Activated T-helper 9 cell treated with anti-CD3 and anti-CD28 coated beads, Interleukin-2, amount 50 U/mL, for 16 hours (primary cell): ENCODE measurements at places on chromosomes 12 and 14.

DNA sequence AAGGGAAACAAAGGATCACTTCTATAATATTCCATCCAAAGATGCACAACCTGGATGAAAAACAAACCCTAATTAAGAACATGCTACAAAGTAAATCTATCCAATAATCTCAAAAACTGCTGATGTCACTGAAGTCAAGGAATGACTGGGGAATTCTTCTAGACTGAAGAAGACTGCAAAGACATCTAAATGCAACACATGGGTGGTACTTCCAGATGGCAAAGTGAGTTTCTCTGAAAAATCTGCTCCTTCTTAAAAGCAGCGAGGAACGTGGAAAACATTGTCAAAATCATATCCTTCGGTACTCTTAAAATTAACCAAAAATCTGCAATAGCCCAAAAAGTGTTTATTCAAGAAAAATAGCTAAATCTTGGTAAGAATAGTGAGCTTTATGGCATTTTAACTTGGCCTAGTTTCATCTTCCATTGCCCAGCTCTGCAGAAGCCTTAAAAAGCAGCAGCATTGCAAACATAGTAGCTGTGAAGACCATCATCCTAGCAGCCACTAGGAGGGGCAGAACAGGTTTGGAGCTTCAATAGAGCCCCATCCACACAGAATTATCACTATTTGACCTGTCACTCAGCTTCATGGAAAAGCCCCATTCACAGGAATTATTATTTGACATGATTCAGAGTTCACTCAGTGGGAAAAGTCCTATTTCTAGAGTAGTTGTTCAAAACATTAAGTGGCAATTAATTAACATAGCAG is 7.4 kb downstream of the CLEC14A start:
- DNase-seq = no peak

- peak; percentile 59 for DNase-seq
Observed at GRCh38 chr12:52082988-52083637, 3.6 kb downstream of the SMIM41 start.

- no peak for DNase-seq
Observed at GRCh38 chr12:128557231-128557630, 266.5 kb downstream of the SLC15A4 start.

- DNase-seq = no peak
Observed at GRCh38 chr14:89401241-89401640, 15.8 kb downstream of the FOXN3 start.

- no peak for DNase-seq
Observed at GRCh38 chr12:122116707-122117535, 38.4 kb downstream of the MLXIP start.

DNA sequence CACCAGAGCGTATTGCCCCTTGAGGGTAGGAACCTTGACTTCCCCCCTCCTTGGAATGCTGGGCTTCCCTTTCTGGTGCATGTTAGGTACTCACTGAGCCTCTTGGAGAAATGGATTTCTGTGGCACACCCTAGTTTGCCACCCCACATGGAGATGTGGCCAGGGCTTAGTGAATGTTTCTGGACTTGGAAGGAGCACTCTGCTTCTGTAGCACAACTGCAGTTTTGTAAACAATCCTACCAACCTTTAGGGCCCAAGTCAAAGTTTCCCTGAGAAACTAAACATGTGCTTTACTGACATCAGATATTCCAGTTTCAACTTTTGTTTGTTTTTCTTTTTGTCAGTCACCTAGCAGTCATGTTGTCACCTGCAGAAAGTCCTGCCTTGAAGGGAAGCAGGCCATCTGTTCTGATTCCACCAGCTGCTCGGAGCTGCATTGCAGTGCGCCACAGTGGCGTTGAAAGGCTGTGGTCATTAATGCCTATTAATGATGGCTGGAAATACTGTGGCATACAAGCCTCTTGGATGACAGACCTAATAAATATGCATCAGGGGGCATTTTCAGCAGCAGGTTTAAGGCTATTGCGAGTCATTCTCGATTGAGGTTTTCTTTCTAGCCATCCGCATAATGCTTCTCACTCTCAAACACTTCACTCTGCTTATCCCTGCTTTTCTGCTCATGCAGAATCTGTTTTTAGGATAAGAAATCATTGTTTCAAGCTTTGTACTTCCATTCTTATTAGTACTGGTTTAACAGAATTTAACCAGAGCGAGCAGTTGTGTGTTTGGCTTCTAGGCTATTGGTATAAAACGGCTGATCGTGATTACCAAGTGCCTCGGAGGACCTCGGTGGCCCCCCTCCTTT is 7.8 kb downstream of the PELI2 start:
- no peak for DNase-seq

- DNase-seq = no peak
Observed at GRCh38 chr14:76135722-76136121, 16.0 kb upstream of the GPATCH2L start.

DNA sequence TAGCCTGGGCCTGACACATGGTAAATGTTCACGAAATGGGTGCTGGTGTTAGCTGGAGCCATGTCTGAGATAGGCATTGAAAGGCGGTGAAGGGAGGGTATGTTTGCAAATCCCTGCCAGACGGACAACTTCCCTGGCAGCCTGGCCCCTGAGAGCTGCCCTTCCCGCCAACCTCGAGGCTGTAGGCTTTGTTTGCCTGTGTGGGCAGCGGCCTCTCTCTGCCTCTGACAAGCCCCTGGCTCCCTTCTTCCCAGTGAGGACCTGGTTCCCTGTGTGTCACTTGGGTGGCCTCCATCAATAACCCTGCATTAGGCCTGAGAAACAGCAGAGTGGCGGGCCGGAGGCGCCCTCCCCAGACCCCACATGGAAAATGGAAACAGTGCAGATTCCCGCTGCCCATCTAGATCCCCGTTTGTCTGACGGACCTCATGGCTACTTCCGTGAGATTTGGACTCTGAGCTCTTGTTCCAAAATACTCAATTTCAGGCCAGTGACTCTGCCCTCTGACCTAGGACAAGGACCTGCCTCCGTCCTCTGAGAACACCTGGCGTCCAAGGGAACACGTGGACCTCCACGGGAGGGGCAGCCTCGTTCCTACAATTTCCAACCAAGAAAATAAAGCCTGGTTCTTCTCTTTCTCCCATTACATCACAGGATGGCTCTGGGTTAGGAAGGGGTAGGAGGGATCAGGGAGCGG is 325.5 kb downstream of the DPF3 start:
- no peak for DNase-seq

- DNase-seq = no peak
Observed at GRCh38 chr12:111428728-111429175, 23.0 kb downstream of the SH2B3 start.

DNA sequence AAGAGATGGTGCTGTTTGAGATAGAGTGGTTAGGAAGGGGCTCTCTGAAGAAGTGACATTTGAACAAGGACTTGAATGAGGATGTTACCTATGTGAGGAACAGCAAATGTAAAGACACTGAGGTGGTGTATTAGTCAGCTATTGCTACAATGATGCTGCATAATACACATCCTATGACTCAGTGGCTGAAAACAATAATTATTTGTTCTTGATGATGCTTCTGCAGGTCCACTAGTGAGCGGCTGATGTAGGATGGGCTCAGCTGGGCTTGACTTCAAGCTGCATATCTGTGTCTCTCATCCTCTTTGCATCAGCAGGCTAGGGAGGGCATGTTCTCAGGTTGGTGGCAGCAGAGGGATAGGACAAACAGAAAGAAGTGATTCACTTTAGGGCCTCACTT is 21.4 kb upstream of the CLMN start:
- DNase-seq = no peak

- no peak for DNase-seq
Observed at GRCh38 chr12:72031066-72031465, 92.4 kb downstream of the TPH2 start.

DNA sequence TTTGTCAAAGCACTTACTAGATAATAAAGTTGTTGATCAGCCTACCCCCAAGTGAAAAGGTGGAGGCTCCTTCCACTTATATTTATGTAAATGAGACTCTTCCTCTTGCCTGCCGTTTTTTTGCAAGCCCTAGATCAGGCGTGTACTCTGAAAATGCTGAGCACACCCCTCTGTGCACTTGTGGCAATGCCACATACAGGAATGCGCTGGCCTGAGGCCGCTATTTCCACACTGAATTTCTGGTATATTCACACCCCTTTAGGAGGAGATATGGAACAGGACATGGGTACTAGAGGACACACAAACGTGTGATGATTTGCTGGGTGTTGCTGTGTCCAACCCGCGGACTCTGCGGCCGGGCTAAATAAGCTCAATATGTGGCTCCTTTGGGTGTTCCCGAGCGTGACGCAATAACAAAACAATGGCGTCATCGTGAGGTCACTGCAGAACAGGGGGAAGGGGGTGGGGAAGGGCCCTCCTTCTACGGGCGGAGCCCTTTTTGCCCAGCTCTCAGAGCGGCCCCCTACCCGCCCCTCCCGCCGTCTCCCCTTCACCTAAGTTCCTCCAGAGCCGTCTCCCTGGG is 554 bp upstream of the TSPAN31 start:
- peak; percentile 54 for DNase-seq

DNA sequence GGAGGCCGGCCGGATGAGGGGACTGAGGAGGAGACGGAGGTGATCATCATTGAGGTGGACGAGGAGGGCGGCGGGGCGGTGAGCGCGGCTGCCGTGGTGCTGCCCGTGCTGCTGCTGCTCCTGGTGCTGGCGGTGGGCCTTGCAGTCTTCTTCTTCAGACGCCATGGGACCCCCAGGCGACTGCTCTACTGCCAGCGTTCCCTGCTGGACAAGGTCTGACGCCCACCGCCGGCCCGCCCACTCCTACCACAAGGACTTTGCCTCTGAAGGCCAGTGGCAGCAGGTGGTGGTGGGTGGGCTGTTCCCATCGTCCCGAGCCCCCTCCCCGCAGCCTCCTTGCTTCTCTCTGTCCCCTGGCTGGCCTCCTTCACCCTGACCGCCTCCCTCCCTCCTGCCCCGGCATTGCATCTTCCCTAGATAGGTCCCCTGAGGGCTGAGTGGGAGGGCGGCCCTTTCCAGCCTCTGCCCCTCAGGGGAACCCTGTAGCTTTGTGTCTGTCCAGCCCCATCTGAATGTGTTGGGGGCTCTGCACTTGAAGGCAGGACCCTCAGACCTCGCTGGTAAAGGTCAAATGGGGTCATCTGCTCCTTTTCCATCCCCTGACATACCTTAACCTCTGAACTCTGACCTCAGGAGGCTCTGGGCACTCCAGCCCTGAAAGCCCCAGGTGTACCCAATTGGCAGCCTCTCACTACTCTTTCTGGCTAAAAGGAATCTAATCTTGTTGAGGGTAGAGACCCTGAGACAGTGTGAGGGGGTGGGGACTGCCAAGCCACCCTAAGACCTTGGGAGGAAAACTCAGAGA is 9.6 kb downstream of the MMP14 start:
- DNase-seq = no peak

GRCh38 chr14:26606729-26607312 is 9.0 kb upstream of the NOVA1 start:
- DNase-seq = no peak

DNA sequence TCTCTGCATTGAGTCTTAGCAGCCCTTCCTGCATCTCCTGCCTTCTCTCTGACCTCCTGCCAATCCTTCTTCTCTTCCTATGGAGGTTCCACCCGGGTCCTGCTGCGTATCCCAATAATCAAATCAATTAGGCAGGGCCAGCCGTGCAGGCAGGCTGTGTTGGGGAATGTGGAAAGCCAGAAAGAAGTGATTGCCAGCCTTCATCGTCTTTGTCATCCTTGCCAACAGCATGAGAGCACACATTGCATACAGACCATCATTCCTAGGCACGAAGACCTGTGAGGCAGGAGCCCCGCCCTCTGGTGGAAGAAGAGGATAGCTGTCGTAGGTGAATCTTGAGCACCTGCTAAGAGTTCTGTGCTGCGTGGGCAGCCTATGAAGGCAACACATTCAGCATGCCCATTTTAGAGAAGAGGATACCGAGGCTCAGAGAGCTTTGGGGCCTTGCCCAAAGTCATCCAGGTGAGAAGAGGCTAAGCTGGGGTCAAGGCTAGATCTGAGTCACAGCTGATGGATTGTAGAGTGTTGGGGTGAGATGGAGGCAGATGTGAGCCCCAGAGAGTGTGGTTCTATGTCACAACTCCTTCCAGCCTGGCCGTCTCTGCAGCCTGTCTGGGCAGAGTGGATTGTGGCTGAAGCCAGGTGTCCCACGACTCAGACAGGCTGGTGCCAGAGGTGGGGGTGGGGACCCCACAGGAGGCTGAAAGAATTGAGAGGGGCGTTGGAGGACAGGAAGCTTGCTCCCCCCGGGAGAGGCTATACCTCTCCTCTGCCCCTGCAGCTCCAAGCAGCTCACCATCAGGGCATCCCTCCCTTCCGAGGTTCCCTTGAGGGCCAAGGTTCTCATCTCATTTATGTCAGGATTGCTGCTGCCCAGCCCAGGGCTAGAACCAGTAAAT is 12.7 kb downstream of the C14orf132 start:
- DNase-seq = no peak
